ENCODE measurements at places on chromosomes 7 and 10. TPM values are rescaled to one million over a fixed set of nuclear protein-coding genes. Genes with fewer than 3 reads are reported as not detected.

GPR37 gene
- total RNA-seq: not detected

DNA sequence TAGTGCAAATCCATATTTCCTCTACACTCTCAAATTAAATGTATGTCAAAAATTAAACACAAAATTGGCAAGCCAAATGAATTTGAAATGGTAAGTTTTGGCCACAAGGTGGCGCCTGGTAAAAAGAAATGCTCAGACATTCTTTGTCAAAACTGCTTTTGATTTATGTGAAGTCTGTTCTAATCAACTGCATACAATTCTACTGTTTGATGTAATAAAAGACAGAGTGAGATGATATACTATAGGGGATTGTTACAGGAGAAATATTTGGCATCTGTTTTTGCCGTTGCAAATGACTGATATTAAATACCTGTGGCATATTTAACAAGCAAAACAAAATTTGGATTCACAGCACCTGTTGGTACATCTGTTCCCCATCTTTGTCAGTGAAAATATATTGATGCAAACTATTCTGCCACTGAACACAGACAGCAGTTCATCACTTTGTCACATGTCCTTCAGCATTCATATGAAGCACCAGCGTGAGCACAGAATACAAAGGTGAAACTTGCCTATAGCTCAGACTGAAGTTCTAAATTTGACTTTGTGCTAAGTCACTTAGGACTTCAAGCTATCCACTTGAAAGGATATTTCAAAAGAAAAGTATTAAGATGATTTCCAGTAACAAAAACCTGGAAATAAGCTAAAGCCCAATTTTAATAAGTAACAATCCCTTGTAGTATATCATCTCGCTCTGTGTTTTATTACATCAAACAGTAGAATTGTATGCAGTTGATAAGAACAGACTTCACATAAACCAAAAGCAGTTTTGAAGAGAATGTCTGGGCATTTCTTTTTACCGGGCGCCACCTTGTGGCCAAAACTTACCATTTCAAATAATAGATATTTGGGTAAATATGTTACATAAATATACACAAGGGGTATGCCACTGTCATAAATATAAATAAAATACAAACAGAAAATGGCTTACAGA is 10.2 kb upstream of the CH25H start:
- peak; percentile 70 for DNase-seq

ADARB2 gene
- not detected for total RNA-seq

- DNase-seq: no peak
Measured at GRCh38 chr7:104536956-104537355, 208.6 kb downstream of the LHFPL3 start.

DNA sequence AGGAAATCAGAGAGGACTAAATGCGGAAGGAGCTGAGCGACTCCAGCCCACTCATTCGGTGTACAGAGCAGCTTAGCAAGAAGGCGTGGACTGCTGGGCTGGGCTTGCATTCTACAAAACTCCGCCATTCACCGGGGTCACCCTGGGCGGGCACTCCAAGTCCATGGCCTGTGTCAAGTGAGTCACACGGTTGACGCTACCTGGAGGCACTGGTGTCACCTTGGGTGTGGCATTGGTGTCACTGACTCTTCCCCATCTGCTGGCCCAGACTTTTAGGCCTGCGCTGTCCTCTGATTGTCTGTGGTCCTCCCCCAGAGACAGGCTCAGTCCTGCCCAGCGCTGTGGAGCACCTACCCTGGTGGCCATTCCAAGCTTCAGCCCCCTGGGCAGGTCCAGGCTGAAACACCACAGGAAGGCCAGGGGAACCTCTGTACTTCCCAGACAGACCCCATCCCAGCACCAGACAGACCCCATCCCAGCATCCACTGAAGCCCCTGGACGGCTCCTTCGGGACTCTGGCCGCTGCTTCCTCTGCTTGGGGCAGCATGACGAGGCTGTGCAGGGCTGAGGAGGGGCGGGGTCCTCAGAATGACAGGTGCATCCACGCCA is 30.6 kb upstream of the CNPY1 start:
- DNase-seq: no peak

DNA sequence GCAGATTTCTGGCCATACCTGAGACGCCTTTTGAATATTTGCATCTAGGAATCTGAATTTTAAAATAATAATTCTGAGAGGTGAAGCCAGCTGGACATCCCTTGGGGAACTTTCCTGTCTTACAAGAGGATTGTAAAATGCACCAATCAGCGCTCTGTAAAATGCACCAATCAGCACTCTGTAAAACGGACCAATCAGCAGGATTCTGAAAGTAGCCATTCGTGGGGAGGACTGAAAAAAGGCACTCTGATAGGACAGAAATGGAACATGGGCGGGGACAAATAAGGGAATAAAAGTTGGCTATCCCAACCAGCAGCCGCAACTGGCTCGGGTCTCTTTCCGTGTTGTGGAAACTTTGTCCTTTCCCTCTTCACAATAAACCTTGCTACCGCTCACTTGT is 9.9 kb downstream of the PPIF start:
- DNase-seq: no peak

OPALIN gene
- not detected for total RNA-seq

- DNase-seq: no peak
Measured at GRCh38 chr10:125693524-125693847, 10.5 kb upstream of the TEX36 start.

- no peak for DNase-seq
Measured at GRCh38 chr7:5533821-5534367, 110.3 kb upstream of the TNRC18 start.

GRCh38 chr7:4801839-4802231 is 26.4 kb downstream of the AP5Z1 start:
- no peak for DNase-seq

GRCh38 chr10:97412891-97413304 is 11.8 kb upstream of the RRP12 start:
- DNase-seq: no peak

RNF32 gene
- 3.6 TPM for total RNA-seq

GRCh38 chr7:134440476-134440875 is 18.4 kb downstream of the AKR1B1 start:
- DNase-seq: no peak

SLC39A12 gene
- not detected for total RNA-seq

DNA sequence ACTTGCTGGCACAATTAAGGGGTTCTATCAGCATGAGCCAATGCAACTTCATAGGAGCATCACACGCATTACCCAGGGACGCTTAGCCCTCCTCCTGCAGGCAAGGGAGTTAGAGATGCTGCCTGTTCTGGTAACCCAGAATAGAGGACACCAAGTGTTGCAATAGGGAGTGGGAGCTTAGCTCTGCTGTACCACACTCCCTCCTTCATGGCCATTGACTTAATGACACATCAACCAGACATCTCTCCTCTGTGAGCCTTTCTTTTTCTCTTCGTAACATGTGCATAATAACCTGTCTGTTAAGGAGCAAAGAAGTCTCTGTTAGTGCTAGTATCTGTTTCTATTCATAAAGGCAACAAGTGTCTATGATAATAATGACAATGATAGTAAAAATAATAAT is 282.4 kb downstream of the SORCS3 start:
- DNase-seq: no peak

- no peak for DNase-seq
Measured at GRCh38 chr7:122354656-122355055, 50.1 kb upstream of the FEZF1 start.

- no peak for DNase-seq
Measured at GRCh38 chr10:69335063-69335587, 56.8 kb downstream of the HK1 start.

NYAP1 gene
- 0.10 TPM for total RNA-seq

GRCh38 chr7:521221-522070 is 1.8 kb upstream of the PDGFA start:
- DNase-seq: no peak

- DNase-seq: no peak
Measured at GRCh38 chr10:72000073-72001032, 36.2 kb downstream of the CHST3 start.

DNA sequence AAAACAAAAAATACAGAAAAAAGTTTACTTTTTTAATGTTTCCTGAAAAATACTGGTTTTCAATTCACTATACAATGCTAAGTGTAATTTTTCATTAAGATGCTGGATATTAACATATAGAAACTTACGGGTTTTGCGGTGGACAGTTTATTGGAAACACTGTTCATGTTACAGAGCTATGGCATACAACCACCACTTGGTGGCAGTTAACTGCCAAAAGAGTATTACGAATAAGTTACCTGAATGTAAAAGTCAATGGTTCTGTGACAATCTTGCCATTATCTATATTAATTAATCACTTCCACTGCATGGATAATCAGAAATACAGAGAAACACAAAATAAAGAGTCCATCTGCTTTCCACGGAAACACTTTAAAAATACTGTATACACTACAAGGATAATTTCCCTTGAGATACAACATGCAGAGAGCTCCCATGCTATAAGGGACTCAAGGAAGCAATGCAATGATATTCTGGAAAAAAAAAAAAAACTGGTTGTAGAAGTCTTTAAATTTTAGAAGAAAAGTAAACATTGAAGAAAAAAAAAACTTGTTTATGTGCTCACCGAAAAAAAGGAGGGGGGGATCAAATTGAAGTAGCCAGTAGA is 97.0 kb downstream of the TPK1 start:
- DNase-seq: peak; percentile 60

DNA sequence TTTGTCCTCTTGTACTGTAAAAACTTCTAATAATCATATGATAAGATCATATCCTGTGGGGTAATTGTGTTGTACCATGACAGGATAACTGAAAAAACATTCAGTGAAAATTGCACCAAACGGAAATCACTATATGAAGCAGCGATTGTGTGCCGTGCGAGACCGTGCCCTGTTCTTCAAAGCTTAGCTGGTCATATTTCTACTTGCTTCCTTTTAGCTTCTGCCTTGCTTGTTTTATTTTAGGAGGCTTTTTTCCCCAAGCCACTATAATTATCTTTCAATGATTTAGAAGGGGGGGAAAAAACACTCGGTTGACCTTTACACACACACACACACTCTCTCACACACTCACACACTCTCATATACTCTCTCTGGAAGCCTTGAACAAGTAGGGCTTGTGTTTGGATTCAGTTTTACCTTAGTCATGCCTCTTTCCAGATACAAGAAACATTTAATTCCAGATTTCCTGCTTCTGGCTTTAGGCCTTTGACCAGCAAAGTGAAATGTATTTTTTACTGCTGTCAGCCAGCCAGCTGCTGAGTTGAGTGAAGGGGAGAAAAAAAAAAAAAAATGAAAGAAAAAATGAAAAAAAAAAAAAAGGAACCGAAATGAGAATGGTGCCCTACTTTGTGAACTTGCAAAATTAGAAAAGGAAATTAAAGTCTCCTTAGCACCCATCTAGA is 181.4 kb downstream of the ARID5B start:
- DNase-seq: peak; percentile 73

FAM25C gene
- total RNA-seq: not detected

STEAP1 gene
- not detected for total RNA-seq

GRCh38 chr7:2263176-2263575 is 21.1 kb downstream of the NUDT1 start:
- DNase-seq: no peak

ENTPD7 gene
- total RNA-seq: 5.6 TPM

DNA sequence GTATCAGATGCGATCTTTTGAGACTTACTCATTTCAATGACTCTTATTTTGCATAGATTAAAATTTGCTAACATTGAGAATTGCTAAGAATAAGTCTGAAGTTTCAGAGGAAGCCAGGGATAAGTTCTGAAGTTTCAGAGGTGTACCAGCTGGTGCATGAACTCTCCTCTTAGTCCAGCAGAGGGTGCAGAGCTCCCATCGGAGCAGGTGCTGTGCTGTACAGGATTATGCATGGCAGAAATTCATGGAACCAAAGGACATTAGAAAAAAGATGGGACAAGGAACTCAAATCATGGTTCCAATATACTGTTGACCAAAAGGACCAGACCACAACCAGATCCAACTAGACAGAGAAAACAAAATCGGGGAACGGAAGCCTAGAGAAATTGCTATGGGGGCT is 41.9 kb downstream of the MGAM2 start:
- DNase-seq: no peak

GRCh38 chr7:23894892-23895569 is 185.0 kb downstream of the STK31 start:
- no peak for DNase-seq

GRCh38 chr10:70296406-70296899 is 12.6 kb upstream of the NPFFR1 start:
- no peak for DNase-seq

DNA sequence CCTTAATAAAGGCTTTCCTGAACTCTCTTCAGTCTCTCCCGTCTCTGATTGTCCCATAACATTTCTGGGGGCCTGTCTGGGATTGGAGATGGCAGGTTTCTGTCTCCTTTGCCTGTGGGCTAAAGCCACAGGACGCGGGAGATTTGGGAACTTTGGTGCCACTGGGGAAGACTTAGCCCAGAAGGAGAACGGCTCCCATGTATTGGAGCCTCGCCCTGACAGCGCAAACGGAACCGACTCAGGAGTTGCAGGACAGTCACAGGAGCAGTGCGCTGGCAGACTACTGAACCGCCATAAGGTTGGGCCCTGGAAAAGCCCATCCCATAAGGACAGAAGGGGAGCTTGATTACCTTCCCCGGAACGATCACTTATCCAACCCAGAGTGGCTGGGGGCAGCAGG is 7.1 kb upstream of the ZNF33B start:
- DNase-seq: no peak

- no peak for DNase-seq
Measured at GRCh38 chr7:46835556-46835955, 746.4 kb downstream of the TNS3 start.

DNA sequence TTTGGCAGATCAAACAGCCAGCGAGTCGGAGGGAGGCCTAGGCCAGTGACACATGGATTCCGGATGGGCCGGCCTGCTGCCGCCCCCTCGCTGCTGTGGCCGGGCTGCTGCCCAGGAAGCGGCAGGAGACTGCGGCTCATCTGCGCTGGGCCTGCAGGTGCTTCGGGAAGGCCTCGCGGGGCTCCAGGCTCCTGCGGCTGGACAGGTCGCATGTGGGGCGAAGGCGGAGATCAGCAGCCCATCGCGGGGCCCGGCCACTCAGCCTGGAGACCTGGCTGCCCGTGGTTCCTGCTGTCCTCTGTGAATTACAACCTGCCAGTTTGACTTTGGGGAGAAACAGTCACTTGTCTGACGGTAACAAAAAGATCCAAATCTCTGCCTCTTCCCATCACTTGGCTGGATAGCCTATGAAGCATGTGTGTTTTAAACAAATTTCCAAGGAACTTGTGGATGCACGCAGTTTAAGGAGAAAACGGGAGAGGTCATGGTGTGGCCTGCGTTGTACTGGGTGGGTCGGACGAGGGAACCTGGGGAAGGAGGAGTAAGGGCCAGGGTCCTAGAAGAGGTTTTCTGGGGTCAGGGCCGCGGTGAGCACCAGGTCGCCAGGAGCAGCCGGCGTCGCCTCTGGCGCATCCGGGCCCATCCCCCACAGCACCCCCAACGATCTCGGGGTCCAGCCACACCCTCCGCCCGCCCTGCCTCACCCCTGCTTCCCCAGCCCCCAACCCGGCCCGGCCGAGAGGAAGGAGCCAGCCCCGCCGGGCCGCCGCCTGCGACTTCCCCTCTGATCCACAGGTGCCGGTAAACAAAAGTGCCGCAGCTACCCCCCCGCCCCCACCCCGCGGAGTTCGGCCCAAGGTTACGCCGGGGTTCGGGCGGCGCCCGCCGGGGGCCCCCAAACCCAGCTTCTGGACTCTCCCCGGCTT is 1.6 kb downstream of the SPOCK2 start:
- peak; percentile 63 for DNase-seq

CPVL gene
- total RNA-seq: not detected

Measured in OCI-LY7 (cell line).